Left colon (tissue), 2 donors: ENCODE measurements at places on chromosomes 2 and 18. TPM values are rescaled to one million over a fixed set of nuclear protein-coding genes. Genes with fewer than 3 reads are reported as not detected.

- no peak for DNase-seq
Observed at GRCh38 chr2:237977380-237977779, 10.6 kb downstream of the UBE2F start.

DNA sequence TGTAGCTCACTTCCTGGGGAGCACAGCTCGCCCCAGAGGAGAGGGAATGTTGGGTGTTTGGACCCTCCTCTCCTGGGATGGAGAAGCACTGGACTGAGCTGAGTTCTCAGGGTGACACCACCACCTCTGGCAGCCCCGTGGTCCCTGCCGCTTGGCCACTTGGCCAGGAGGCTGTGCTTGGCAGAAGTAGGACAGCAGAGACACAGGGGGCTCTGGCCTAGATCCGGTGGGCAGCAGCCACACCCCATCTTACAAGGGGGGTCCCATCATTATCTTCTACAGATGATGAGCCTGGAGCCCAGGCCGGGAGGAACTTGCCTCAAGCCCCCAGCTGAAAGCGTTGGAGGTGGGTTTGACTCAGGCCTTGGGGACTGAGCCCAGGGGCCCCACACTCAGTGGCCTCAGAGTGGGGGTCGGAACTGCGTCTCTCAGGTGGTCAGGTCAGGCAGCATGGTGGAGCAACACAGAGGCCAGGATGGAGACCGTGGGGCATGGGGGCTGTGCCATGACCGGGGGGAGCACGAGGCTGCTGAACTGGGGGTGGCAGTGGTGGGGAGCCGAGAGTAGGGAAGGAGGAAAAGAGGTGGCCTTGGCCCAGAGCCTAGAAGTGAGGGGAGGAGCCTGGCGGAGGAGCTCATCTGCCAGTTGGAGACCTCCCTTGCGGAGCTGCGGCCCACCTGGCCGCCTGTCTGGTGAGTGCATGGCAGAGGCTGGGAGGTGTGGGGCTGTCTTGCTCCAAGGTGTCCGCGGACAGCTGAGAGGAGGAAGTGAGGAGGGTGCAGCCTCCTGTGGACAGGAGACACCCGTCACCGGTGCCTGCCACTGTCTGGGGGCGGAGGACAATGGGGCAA lies 63.6 kb upstream of the HDAC4 start:
- DNase-seq = no peak

GRCh38 chr18:77079954-77080682 lies 52.5 kb downstream of the MBP start:
- DNase-seq = no peak

DNA sequence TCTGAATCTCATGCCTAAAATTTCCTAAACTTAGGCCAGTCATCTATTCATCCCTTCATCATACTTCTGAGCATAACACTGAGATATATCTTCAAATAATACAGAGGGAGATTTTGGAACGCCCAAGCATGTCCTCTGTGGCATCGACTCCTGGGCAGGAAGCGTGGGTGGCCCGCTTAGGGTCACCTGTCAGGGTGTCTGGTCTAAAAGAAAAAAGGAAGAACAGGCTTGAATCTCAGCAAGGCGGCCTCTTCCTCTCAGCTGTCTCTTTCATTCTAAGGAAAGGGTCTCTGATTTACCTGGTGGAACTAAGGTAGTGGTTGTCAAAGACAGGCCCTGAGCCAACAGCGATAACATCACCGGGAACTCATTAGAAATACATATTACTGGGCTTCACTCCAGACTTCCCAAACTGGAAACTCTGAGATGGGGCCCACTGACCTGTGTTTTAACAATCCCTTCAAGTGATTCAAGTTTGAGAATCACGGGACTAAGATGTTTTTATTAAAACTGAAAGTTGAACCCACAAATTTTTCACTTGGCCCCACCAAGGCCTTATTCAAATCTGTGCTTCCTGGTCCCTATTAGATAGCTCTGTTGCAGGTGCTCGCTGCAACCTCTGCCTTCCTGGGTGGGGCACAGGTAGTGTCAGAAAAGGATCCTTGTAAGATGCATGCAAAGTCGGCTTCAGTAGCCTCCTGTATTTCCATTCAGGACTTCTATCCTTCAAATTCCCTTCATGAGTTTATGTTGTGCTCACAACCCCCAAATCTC lies 162.3 kb upstream of the CCDC68 start:
- no peak for DNase-seq

DNA sequence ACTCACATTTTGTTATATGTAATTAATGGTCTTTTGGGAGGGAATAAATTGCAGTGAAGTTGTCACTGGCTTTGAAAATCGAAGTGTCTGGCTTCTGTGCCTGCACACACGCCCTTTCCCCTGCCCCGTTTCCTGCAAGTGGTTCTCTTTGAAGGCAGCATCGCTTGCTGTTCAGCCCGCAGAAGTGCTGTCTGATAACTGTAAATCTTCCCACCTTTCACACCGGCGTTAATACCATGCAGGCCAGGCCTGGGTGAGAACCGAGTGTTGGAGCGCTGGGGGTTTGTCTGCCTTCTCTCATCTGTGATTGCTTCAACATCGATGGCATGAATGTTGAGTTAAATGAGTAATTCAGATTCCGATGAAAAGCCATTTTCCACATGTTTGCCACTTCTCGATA lies 37.9 kb upstream of the RPL31 start:
- no peak for DNase-seq

DNA sequence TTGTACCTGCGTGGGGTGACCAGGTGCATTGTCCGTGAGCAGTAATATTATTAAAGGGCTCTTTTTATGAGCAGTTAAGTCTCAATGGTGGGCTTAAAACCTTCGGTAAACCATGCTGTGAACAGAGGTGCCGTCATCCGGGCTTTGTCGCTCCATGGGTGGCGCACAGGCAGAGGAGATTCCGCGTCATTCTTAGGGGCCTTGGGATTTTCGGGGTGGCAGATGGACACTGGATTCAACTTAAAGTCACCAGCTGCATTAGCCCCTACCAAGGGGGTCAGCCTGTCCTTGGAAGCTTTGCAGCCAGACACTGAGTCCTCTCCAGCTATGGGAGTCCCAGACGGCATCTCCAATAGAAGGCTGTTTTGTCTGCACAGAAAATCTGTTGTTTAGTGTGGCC lies 107.7 kb downstream of the NFATC1 start:
- peak; percentile 2 for DNase-seq

DNA sequence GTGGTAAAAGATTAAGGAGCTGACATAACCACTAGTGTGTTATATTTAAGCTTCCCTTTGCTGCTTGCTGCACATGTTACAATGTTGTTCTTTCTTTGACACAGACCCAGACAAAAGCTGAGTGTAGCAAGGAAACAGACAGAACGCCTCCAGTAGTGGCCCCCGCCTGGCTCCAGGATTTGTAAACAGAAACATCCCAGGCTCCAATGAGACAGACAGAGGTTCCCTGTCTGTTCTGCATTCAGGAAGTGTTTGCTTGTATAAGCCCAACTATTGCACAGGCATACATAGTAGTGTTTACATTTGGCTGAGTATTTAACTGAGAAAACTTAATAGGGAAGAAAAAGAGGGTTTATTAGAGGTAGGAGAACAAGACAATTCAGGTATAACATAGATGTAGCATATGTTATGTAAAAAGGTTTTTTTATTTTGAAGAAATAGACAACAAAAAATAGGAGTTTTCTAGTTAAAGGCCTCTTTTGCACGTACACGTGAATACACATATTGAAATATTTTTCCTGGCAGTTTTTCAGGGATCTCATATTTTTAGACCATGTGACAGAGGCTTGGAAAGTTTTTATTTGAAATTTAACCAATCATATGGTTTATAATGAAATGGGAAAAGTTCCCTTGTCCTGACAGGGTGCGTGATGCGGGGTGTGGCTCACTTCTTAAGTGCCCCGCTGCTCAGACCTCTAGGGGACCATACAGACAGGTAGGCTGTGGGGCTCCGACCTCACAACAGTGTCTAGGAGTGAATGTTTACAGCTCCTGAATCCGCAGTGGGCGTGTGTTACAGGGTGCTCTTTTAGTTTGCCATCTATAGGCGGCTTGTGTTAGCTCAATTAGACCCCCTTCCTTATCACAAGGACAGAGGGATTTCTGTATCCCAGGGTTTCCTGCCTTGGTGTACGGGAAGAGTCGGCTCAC lies 118.4 kb downstream of the BMPR2 start:
- peak; percentile 28 for DNase-seq

GRCh38 chr2:229071292-229071976 lies 199.7 kb downstream of the PID1 start:
- DNase-seq = no peak

GRCh38 chr18:12703096-12703567 lies 290 bp downstream of the PSMG2 start:
- no peak for DNase-seq

DNA sequence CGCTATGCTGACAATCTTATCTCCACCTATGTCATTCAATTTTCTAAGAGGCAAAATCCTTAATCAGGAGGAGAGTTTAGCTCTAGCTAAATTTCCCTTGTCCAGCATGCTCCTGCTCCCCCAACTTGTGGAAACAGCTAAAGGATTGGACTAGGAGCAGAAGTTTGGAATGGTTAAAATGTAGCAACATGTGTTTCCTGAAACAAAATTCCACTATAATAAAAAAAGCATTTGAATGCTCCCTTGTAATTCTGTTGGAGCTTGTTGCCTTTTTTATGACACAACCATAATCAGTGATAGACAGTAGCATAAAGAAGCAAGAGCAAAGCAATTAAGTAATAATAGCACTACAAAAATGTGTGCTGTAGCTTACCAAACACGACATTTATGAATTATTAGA lies 6.9 kb downstream of the ACTR3 start:
- no peak for DNase-seq

GRCh38 chr18:49193897-49194296 lies 243.1 kb upstream of the SMAD7 start:
- no peak for DNase-seq

DNA sequence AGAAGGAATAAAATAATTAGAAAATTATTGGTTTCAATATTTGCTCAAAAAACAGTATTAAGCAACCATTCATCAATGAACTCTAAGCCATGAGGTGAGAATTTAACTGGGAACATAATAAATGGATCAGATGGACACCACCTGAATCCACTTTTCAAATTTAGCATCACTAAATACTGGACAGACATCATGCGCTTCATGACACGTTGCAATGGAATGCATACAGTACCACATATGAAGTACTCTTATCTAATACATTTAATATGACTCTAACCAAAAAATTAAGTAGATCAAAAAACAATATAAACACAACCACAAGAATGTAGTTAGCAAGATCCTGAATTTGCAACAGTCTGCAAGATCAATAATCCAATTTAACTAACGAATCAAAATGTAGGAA lies 76.6 kb downstream of the COBLL1 start:
- DNase-seq = no peak

GRCh38 chr2:118431165-118431517 lies 342.9 kb downstream of the INSIG2 start:
- no peak for DNase-seq

DNA sequence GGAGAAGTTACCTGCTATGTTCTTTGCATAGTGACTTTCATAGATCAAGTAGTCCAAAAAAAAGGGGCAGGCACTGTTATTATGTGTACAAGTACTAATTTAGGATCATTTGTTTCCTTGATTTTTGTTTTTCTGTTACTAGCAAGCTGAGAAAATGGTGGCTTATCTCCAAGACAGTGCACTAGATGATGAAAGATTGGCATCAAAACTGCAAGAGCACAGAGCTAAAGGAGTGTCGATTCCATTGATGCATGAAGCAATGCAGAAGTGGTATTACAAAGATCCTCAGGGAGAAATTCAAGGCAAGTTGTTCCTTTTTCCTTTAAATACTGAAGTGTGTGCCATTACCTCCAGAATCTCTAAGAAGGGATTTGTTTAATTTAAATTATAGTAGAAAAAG lies 19.6 kb upstream of the KCNJ13 start:
- no peak for DNase-seq

GRCh38 chr2:218788529-218789255 lies 6.7 kb downstream of the CYP27A1 start:
- no peak for DNase-seq

DNA sequence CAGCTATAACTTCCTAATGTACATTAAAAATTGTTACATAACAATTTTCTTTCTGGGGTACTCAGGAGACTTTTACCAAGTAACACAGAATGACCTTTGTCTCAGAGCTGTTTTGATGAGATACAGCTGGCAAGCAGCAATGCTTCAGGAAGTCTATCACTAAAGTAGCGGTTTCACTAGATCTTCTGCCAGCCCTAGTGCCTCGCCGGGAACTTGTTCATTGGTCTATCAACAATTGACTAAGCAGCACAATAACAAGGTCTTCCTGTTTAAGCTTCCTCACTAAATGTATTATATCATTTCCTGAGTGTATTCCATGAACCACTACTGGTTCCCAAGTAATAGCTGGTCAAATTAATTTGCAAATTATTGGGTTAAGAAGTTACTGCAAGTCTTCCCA lies 69.2 kb downstream of the TRIP12 start:
- peak; percentile 22 for DNase-seq

DNA sequence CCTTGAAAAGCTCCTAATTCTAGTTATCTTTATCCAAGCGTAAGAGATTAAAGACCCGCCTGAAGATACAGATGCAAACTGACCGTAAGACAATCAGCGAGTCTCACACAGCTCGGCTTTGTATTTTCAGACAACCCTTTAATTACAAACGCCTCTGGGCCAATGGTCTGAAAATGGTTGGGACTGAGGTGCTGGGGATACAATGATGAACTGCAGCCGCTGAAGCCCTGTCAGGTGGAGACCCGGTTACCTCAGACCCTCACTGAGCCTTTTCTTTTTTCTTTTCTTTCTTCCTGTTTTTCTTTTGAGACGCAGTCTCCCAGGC lies 715 bp upstream of the CFAP36 start:
- no peak for DNase-seq

- no peak for DNase-seq
Observed at GRCh38 chr2:76613330-76613729, 902.6 kb upstream of the GCFC2 start.

- no peak for DNase-seq
Observed at GRCh38 chr2:195537811-195538210, 119.2 kb upstream of the SLC39A10 start.

- no peak for DNase-seq
Observed at GRCh38 chr2:119823734-119824334, 64.1 kb downstream of the PTPN4 start.

DNA sequence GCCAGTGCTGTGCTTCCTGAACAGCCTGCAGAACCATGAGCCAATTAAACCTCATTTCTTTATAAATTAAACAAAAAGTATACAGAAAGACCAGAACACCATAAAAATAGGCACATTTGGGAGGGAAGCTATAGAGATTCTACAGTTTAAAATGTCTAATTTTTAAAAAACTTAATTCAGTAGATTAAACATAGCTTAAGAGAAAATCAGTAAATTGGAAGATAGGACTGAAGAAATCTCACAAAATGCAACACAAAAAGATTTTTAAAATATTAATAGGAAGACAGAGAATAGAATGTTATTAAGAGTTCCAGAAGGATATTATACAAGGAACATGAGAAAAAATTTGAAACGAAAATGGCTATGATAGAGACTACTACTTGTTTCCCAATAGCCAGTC lies 90.5 kb upstream of the SPTBN1 start:
- DNase-seq = no peak

- no peak for DNase-seq
Observed at GRCh38 chr2:74576863-74577229, 22.3 kb downstream of the DOK1 start.

Gene SIX3
- not detected for total RNA-seq

Gene SP140L
- 23.4 TPM for total RNA-seq

Gene LHCGR
- not detected for total RNA-seq

Gene GRB14
- 1.6 TPM for total RNA-seq

Gene SAG
- not detected for total RNA-seq

Gene TTC32
- total RNA-seq = 10.4 TPM

Gene MREG
- 8.9 TPM for total RNA-seq

Gene UGT1A9
- 5.2 TPM for total RNA-seq

Gene ASPRV1
- 1.2 TPM for total RNA-seq

Gene PRSS56
- total RNA-seq = not detected
